ENCODE measurements at places on chromosomes 7 and 10.

DNA sequence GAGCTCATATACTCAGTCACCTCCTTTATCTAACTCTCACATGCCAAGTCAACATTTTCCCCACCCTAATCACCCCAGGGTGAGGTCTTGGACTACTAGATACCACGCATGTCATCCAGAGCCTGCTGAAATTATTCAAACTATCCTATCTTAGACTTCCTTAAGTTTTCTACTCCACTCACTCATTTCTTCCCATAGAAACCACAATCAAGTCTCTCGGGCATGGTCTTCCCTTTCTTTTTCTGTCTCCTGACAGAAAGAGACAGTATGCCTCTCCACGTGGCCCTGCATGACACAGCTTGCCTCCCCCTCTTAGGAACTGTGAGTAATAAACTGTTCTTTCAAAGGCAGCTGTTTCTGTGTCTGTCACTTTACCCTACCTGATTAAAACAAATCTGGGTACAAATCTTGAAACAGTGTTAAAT is 29.4 kb downstream of the TAS2R41 start:
- no peak for DNase-seq

DNA sequence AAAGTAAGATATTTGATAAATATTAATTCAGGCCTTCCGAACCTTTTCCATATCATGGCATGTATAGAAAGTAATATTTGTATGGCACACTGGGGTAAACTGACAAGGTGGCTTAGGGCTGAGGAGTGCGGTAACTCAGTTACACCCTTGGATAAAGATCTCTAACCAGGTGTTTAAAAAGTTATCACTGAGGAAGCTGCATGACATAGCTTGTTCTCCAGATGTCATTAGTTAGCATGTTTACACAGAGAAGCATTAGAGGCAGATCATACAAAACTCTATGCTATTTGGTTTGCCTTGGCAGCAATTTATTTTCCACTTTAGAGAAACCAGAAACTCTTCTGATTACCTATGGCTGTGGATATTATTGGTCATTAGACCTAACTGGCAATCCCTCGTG is 118.2 kb downstream of the ST7 start:
- no peak for DNase-seq

- DNase-seq, result no peak
These were observed 146.2 kb downstream of the AHR start for GRCh38 chr7:17444673-17445072.

DNA sequence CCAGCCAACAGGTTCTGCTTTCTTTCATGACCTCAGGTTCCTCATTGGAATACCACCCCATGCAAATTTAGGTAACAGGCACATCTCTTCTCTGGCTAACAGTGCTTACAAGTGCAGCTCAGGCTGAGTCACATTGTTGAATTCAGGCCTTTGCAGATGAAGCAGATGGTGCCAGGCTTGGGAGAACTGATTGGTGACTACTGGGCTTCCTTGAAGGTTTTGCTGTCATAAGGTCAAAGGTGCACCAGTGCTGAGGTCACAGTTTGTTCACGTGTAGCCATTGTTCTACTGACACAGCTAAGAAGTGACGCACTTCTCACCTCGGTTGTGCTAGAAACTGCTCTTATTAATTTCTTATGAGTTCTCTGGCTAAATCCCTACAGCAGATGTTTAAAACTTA is 128.6 kb upstream of the BMPER start:
- no peak for DNase-seq
